ENCODE measurements at places on chromosomes 3 and 15.
A peak's percentile ranks its signal among the peaks of the same experiment; 100 is the strongest.

DNA sequence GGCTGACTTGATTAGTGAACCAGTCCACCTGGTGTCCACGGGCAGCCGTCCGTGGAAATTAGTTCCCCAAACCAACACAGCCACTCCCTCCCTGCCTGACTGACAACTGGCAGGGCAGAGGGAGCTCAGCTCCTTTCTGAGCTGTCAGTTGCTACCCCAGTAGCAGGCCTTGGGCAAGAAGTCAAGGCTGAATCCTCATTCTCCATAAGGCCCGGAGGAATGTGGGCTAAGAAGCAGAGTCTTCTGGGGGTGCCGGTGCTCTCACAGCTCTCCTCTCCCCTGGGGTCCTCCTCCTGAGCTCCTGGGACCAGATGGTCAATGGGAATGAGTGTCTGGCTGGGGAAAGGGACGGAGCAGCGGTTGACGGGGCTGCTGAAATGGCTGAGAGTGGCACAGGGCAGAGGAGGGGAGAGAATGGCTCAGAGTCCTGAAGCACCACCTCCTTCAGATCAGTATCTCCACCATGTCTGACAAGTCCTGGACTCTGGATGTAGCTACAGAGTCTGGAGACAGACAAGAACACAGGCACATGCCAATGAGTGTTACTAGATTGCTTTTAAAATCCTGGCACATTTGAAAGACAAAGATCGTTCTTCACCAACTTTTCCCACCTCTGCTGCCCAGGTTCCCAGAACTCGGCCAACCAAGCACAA, 16.9 kb downstream of the AMOTL2 start:
- no peak for DNase-seq

- no peak for DNase-seq
Measured at GRCh38 chr3:109863701-109864100, 526.4 kb upstream of the DPPA4 start.

DNA sequence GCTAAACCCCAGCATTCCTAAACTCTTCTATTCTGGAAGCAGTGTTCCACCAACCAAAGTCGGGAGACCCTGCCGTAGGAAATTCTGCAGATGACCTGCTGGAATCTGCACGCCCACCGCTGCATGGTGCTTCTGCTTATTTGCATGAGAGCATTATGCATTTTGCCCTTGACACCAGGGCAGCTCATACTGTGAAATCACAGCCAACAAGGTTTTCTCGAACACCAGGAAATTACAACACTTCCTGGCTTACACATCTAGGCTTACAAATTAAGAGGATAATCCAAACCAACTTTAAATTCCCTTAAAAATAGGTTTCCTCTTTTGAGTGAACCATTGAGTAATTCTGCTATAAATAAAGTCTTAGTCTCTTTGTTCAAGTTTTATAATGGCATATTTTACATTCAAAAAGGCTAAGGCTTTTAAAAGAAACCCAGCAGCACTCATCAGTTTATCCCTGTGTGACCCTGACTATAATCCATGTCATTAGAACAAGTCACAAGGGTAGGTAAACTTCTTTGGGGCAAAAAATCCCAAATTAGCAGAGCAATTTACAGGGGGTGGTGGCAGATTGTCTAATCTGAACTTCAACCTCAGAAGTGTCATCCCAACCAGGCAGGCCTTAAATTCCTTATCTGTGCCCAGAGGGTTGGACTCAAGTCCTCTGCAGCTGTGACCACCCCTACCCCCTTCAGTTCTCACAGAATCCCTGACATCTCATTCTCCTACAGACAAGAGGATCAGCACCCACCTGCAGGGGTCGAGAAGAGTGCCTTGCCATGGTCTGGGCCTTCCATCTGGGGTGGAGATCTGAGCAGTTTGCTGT, 33.5 kb upstream of the RBP1 start:
- DNase-seq: no peak

GRCh38 chr3:183532620-183533411, 22.7 kb downstream of the KLHL6 start:
- no peak for DNase-seq

DNA sequence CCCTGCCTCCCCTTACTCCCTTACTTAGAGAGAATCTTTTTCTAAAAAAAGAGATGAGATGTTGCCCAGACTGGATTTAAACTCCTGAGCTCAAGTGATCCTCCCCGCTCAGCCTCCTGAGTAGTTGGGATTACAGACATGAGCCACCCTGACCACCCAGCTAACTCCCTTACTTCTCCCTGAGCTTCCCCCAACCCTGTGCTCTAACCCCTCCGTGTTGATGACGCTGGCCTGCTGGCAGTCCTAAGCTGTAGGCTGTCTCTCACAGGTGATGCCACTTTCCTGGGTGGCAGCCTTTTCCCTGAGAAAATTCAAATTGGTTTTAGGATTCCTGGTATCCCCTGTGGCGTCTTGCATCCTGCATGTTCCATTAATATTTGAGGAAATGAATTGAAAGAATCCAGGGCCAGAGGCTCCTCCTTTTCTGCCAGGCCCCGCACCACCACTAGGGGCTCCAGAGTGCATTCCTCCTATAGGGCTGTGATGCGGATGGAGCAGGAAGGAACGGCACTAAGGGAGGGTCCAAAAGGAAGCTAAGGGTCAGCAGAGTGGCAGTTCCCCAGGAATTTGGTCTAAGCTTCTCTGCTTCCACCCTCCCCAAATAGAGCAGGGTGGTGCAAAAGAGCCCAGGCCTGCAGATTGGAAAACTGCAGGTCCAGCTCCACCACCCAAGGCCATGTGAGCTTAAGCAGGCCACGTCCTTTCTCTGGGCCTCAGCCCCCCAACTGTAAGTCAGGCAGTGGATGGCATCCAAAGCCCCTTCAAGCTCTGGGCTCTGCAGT, 101.1 kb downstream of the DAPK2 start:
- peak; percentile 73 for DNase-seq

DNA sequence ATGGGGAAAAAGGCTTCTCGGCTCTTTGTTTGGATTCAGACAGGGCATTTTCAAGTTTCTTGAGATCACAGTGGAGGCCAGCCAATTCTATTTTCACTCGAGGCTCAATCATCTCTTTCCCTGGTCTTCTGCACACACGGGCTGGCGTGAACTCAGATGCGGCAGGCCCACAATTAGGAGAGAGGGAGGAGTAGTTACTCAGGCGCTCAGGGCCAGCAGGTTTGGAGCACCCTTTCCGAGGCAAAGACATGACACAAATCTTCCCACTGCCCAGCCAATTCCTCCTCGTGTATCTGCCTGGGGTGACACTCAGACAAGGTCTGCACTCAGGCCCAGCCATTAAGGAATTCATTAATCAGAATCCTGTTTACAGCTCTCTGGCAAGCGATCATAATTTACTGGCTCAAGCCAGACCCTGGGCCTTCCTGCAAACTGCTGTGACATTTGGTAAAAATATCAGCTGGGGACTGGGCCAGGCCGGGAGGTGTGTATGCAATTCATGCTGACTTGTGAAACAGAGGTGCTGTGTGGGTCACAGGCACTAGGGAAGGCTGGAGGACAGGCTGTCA, 68.1 kb upstream of the TLE3 start:
- no peak for DNase-seq

All from activated naive CD8-positive, alpha-beta T cell treated with anti-CD3 and anti-CD28 coated beads, Interleukin-2, amount 10 ng/mL, durations not matched to agents 7 days and 5 days (primary cell).